ENCODE measurements at places on chromosomes 3 and 15. TPM values are rescaled to one million over a fixed set of nuclear protein-coding genes. Genes with fewer than 3 reads are reported as not detected.

DNA sequence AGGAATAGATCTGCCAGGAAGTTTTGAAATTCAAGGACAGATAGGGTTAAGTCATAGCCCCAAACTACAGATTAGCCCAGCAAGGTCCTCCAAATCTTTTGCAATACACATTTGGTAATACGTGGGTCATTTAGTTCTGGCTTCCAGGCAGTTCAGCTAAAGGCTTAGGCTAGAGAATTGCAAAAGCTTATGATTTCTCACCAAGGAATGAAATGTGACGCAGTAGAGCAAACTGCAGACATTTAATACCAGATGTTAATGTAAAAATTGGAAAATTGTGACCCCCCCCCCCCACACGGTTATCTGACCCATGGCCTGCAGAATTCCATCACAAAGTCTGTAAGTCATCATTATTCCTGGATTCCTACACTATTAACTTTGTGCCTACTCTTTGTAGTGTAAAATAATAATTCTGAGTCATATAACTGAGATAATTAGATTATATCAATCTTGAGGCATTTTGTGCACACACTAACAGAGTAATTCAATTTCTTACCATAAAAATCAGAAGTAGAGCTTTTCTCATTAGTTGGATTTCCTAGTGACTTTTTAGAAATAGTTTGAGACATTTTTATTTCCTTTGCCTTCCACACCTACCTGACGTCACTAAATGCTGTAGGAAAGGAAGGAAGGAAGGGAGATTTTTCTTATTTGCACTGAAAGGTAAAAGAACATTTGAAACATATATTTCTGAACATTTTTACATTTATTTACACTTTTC, 235.2 kb downstream of the DTWD1 start:
- DNase-seq: no peak

- DNase-seq: no peak
These were observed 5.8 kb downstream of the SLC12A6 start for GRCh38 chr15:34331809-34332208.

The NRG4 gene
- total RNA-seq: not detected

DNA sequence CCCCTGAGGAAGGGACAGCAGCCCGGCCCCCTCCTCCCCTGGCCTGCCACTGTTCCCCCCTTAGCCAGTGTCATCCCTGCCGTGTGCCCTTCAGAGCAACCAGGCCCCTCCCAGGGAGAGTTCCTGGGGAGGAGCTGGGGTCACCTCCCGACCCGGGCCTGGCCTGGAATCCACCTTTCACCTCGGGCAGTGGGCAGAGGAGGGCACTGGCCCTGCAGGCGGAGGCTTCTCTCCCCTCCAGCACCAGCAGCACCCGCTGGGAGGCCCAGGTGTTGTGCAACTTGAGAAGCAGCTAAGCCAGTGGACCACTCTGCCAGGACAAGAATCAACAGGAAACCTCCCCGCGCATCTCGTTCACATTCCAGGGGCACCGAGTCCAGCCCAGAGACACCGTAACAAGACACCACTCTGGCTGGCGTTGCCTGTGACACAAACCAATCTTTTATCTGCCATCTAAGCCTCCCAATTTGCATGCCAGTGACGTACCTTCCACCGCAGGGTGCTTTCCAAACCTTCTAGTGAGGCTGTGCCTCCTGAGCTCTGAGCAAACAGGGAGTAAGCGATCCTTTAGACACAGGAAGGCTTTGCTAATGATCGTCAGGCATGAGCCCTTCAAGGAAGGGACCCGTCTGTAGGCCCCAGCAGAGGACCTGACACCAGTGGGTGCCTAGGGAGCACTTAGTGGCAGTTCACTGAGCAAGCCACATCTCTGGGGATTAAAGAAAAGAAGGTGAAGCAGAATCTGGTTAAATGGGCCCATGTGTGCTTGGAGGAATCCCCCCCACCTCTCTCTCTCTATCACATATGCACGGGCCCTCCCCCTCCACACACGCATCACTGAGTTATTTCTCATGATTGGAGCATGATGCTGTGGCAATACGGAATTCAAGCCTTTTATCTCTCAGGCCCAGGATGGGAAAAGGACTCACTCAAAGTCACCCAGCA, 98.9 kb upstream of the TLE3 start:
- peak; percentile 85 for DNase-seq

GRCh38 chr3:65479990-65480389, 558.7 kb downstream of the MAGI1 start:
- DNase-seq: no peak

DNA sequence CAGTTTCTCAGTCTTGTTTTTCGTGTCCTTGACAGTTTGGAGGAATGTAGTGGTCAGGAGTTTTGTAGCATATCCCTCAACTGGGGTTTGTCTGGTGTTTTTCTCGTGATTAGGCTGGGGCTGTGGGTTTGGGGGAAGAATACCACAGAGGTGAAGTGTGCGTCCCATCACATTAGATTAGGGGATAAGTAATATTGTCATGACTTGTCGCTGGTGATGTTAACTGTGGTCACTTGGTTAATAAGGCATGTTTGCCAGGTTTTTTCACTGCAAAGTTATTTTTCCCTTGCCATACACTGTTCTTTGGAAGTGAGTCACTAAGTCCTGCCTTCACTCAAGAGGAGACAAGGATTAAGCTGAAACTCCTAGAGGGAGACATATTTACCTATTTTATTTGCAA, 39.1 kb downstream of the PAK2 start:
- DNase-seq: no peak

The SLC9C1 gene
- total RNA-seq: not detected

DNA sequence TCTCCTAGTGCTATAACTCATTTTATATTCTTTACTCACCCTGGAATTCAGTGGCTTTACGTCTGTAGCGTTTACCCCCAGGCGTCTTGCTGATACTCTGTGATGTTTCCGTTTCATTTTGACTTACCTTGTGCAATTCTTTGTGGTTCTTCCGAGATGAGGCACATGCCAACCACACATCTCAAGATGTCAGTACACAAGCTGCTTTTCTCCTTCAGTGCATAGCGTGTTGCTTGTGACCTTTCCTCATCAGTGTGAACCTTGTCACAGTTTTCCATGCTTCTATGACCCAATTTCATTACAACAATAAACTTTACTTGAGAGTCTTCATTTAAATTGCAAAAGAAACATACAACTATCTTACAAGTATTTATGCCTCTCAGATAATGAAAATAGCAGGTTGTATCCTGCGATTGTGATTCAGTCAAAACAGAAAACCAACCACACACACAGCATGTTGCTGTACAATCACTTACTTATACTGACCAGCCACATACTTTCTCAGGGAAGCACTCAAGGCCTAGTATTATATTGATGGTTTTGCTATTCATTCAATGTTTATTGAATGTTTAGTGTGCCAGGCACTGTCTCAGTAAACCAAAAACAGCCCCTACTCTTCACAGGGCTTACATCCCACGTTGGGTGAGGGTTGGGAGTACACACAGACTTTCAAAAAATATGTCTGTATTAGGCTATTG, 4.6 kb upstream of the TBL1XR1 start:
- peak; percentile 76 for DNase-seq

- no peak for DNase-seq
These were observed 366.5 kb downstream of the GAP43 start for GRCh38 chr3:115989684-115990421.

- no peak for DNase-seq
These were observed 43.2 kb upstream of the TSEN2 start for GRCh38 chr3:12440927-12441714.

GRCh38 chr3:27666708-27667107, 55.4 kb downstream of the EOMES start:
- DNase-seq: peak; percentile 28

DNA sequence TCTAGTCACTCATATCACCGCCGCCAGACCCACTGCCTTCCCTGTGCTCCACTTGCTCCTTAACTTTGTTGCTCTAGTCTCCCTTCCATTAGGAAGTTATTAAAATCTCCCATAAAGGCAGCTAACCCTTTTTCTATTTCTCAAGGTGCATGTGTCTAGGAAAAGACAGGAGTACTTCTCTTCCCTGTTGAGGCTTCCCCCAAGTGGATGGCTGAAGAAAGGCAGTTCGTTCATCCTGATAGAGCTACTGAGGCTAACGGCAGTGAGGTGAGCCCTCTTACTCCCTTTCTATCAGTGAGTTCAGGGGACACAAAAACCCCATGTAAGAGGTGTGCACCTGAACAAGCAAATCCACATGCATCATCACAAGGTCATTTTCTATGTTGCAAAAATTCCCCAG, 397.8 kb downstream of the IGSF11 start:
- DNase-seq: no peak

GRCh38 chr3:165195241-165195639, 944 bp downstream of the SLITRK3 start:
- DNase-seq: no peak

The IGSF11 gene
- total RNA-seq: 0.14 TPM

The SYNPR gene
- not detected for total RNA-seq

The OIP5 gene
- total RNA-seq: 13.0 TPM

GRCh38 chr3:127182431-127182830, 10.5 kb upstream of the PRR23E start:
- no peak for DNase-seq

- DNase-seq: no peak
These were observed 466 bp downstream of the IQSEC1 start for GRCh38 chr3:13072600-13073325.

The PDZRN3 gene
- not detected for total RNA-seq

The GHSR gene
- not detected for total RNA-seq

DNA sequence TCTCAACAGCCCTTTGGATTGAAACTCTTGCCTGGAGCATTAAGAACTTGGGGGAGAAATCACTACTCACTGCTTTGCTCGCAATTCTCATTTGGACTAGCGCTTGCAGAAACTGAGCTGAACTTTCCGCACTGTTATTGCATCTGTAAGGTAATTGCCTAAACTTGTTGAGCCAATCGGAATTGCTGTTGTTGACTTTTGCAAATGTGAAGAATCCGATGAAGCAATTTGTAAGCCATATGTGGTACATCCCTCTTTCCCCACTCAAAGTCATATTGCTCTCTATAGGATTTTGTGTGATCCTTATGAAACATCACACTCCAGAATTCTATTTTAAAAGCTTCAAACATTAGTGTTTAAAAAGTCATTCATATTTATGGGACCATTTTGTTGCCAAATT, 191.7 kb upstream of the GBE1 start:
- DNase-seq: no peak

Measured in activated CD4-positive, alpha-beta memory T cell treated with anti-CD3 and anti-CD28 coated beads for 36 hours (primary cell).